ENCODE measurements at places on chromosomes 11 and 22.

GRCh38 chr11:2742201-2742600 lies 42.4 kb upstream of the KCNQ1OT1 start:
- no peak for DNase-seq

DNA sequence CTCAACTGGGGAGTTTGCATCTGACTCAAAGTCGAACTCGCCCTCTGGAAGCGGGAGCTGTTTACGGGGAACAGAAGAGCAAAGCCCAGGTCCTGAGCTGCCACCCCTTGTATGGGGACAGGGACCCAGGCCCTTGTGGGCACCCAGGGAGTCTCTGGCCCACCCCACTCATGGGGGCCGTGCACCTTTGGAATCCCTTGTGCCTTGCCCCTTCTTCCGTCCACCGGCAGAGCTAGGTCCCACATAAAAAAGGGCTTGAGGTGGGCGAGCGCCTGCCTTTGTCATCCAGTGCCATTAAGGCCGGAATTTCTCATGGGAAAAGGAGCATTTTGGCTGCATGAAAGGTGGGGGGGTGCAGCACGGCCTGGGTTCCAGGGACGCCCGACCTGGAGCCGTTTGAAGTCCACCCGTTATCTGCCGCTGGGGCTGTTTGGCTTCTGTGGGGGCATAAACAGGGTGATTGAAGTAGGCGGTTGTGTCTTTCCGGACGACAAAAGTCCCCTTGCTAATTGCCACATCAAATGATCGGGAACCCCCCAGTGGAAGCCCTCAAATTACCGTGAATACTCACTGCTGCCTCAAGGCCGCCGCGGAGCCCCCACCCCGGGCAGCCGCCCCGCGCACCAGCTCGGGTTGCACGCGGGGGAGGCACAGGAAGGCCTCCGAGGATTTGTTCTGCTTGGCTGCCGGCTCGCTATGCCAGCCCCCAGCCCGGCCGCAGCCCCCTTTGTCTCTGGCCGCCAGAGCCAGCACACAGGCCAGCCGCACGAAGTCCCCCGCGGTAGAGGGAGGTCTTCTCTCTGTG lies 49.0 kb upstream of the FGF3 start:
- DNase-seq, result no peak

GRCh38 chr11:69034123-69034867 lies 14.4 kb upstream of the TPCN2 start:
- no peak for DNase-seq

- DNase-seq, result peak; percentile 69
These were observed 32.5 kb upstream of the ATXN10 start for GRCh38 chr22:45638834-45639746.
